ENCODE measurements at places on chromosomes 4 and X. TPM values are rescaled to one million over a fixed set of nuclear protein-coding genes. Genes with fewer than 3 reads are reported as not detected.

The WFS1 gene
- total RNA-seq: 1.7 TPM

The DRD5 gene
- not detected for total RNA-seq

- H3K27ac ChIP-seq: no peak overlapping the region
- peaks cover 63% of the 10 kb centered on the region for H3K36me3 ChIP-seq
- no peaks in the 10 kb centered on the region for H3K27me3 ChIP-seq
- DNase-seq: no peak
Measured at GRCh38 chr4:36133086-36133485, 111.2 kb downstream of the ARAP2 start.

DNA sequence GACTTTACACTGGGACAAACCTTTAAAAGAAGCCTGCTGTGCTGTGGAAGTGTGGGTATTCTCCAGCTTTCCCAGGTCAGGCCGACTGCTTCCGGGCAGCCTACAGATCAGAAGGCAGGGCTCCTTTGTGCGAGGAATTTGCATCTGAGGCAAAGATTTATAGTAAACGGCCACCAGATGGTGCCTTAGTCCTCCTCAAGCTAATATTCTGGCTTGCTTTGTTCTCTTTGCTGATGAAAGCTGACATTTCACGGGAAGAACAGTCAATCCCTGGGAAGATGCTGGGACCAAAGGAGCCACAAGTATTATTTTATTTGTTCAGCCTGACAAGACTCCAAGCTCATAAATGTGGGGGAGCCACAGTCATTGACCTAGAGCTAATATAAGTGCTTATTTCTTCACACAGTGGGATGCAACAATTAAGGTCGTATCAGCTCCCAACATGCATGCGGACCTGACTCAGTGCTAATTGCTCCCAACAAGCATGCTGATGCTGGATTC, 120.7 kb upstream of the TRIM2 start:
- no peaks in the 10 kb centered on the region for H3K36me3 ChIP-seq
- no peak overlapping the region for H3K27ac ChIP-seq
- H3K27me3 ChIP-seq: no peaks in the 10 kb centered on the region

DNA sequence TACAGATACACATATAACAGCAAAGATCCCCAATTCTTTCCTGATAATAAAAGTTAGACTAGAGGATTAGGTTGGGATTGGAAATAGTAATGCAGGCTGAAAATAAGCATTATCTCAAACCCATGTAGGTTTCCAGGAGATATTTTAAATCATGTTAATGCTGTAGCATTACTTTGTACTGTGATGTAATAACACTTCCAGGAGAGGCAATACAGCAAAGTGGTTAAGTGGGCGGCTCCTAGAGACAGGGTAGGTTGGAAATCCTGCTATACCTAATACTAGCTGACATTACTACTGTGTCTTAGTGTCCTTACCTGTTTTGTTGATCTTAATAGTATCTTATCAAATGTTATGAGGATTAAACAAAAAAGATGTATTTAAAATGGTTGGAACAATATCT, 9.6 kb downstream of the PAICS start:
- no peaks in the 10 kb centered on the region for H3K4me1 ChIP-seq
- H3K4me3 ChIP-seq: no peak overlapping the region
- no peaks in the 10 kb centered on the region for H3K27me3 ChIP-seq
- no peak for DNase-seq

DNA sequence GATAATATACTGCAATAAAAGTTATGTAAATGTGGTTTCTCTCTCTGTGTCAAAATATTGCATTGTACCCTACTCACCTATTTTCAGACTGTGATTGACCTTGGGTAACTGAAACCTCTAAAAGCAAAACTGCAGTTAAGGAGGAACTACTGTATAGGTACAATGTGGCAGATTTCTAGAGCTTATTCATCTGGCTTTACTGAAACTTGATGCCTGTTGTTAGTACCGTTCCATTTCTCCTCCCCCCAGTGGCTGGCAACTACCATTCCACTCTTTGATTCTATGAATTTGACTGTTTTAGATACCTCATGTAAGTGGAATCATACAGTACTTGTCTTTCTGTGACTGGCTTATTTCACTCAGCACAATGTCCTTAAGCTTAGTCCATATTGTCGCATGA, 61.9 kb downstream of the HOPX start:
- H3K4me3 ChIP-seq: no peak overlapping the region
- no peak overlapping the region for H3K27ac ChIP-seq
- no peaks in the 10 kb centered on the region for H3K36me3 ChIP-seq
- no peaks in the 10 kb centered on the region for H3K4me1 ChIP-seq
- no peak for DNase-seq

DNA sequence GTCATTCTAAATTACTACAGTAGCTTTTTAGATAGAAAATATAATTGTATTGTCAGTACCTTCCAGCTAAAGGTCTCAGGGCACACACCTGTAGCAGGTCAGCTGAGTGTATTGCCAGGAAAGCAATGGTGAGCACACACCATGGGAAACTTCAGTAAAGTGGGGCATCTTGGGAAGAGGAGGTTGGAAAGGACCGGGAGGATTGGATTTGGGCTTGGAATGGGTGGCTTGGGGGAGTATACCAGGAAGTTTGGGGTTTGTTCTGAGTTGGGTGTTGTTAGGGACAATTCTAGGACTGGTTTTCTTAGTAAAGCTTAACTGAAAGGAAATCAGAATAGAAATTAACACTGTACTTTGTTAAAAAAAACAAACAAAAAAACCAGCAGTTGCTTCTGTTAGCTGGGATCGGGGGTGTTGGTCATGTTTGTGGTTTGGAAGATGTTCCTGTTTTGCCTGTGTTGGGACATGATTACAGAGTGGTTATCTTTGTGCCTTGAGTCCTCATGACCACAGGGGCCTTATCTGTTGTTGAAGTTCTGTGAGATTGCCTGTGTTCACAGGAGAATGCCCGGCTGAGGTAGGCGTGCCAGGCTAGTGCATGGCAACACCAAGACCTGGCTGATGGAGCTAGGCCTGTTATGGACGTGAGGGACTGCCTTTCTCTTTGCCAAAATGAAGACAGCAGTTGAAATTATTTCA, 35.1 kb downstream of the PRIMPOL start:
- H3K36me3 ChIP-seq: peaks cover 4% of the 10 kb centered on the region
- H3K27me3 ChIP-seq: no peaks in the 10 kb centered on the region
- H3K4me1 ChIP-seq: no peaks in the 10 kb centered on the region

Measured in CD4-positive, alpha-beta T cell (primary cell).